ENCODE measurements at places on chromosomes 5 and 9.
A peak's percentile ranks its signal among the peaks of the same experiment; 100 is the strongest.

- no peaks in the 10 kb centered on the region for H3K27me3 ChIP-seq
- DNase-seq = no peak
- no peaks in the 10 kb centered on the region for H3K36me3 ChIP-seq
- H3K4me1 ChIP-seq = peaks cover 4% of the 10 kb centered on the region
- no peak overlapping the region for H3K27ac ChIP-seq
These were observed 7.4 kb upstream of the ADAM19 start for GRCh38 chr5:157582731-157583620.

DNA sequence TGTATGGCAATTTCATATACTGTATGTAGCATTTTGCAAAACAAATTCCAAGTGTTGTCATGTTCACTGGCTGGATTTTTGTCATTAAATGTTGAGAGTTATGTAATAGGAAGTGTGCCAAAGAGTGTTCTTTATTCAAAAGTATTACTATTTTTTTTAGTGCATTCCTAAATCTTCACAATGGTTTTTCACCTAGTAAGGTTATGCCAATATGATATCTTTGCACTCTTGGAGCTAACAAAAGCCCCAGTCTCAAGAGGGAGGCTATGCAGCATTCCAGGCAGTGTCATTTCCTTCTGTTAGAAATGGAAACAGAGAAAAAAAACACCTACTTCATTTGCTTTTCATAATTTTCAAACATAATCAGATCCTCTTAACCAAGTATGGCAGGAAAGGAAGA is 5.1 kb upstream of the SSBP2 start:
- H3K27ac ChIP-seq = no peak overlapping the region
- H3K4me1 ChIP-seq = peaks cover 3% of the 10 kb centered on the region
- DNase-seq = no peak
- no peaks in the 10 kb centered on the region for H3K27me3 ChIP-seq

DNA sequence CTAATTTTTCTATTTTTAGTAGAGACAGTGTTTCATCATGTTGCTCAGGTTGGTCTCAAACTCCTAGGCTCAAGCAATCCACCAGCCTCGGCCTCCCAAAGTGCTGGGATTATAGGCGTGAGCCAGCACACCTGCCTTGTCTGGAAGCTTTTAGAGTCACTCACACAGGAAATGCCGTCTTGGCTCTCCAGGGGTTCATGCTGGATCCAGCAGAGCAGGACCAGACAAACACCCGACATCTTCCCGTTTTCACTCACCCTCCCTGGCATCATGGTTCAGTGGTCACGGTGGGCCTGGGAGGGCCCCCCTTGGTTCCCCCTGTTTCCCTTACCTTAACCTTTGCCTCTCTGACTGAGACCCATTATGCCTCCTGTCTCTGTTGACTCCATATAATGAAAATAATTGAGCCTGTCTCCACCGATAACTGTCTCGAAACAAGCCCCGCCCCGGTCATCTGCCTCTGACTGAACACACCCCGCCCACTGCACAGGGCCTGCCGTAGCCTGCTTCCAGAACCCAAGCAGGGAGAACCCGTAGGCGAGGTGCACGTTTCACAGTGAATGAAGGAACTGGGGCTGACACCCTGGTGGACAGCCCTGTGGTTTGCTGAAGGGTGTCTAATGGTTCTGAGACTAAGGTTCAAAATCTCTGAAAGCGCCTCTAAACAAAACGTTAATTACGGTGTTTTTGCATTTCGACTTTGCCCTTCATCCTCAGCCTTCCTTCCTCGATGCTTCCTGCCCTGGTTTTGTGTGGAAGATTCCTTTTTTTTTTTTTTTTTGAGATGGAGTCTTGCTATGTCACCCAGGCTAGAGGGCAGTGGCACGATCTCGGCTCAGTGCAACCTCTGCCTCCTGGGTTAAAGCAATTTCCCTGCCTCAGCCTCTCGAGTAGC is 39.7 kb upstream of the SPRY4 start:
- no peaks in the 10 kb centered on the region for H3K27me3 ChIP-seq
- peak overlapping the region; percentile 10 for H3K27ac ChIP-seq
- DNase-seq = peak; percentile 53
- H3K4me1 ChIP-seq = peaks cover 12% of the 10 kb centered on the region
- no peak overlapping the region for H3K4me3 ChIP-seq

DNA sequence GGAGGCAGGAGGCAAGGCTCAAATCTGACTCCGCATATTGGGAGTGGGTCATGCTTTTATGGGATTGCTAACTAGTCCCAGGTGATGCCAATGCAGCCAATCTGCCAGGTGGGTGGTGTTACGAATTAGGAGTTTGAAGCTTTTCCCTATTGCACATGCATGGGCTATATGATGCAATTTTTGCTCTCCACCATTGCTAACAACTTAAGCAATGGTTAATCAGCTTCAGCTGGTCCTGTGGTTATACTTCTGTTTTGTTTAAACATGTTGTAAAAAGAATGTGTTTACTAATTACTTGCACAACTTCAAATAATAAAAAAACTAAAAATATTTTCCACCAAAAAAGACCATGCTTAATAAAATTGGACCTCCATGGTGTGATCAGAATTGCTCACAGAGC is 55.7 kb downstream of the SHC3 start:
- no peaks in the 10 kb centered on the region for H3K4me1 ChIP-seq
- no peak for DNase-seq
- no peak overlapping the region for H3K4me3 ChIP-seq
- no peak overlapping the region for H3K27ac ChIP-seq
- no peaks in the 10 kb centered on the region for H3K36me3 ChIP-seq
- H3K27me3 ChIP-seq = no peaks in the 10 kb centered on the region

DNA sequence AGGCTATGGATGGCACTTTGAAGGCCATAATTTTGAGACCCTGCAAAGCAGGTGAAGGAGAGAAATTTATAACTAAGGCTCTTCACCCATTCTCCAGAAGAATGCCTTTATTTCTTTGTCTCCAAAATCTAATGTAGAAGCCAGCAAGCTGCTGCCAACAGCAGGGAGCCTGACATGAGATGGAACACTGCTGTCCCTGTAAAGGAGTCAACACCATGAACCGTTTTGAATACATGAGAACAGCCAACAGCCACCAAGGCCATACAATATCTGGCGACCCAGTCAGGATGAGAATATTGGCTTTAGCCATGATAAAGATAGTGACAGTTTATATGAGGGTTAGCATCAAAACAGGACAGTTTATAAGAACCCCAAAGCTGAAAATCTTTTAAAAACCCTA is 121.2 kb upstream of the LIFR start:
- no peaks in the 10 kb centered on the region for H3K36me3 ChIP-seq
- no peak overlapping the region for H3K27ac ChIP-seq
- no peak overlapping the region for H3K4me3 ChIP-seq
- no peaks in the 10 kb centered on the region for H3K4me1 ChIP-seq
- DNase-seq = no peak

- no peaks in the 10 kb centered on the region for H3K27me3 ChIP-seq
These were observed 16.9 kb upstream of the FER start for GRCh38 chr5:108730617-108731340.

- H3K36me3 ChIP-seq = no peaks in the 10 kb centered on the region
- no peak overlapping the region for H3K27ac ChIP-seq
- peaks cover 27% of the 10 kb centered on the region for H3K4me1 ChIP-seq
- H3K4me3 ChIP-seq = no peak overlapping the region
These were observed 83.0 kb downstream of the DAB2IP start for GRCh38 chr9:121734465-121734864.

DNA sequence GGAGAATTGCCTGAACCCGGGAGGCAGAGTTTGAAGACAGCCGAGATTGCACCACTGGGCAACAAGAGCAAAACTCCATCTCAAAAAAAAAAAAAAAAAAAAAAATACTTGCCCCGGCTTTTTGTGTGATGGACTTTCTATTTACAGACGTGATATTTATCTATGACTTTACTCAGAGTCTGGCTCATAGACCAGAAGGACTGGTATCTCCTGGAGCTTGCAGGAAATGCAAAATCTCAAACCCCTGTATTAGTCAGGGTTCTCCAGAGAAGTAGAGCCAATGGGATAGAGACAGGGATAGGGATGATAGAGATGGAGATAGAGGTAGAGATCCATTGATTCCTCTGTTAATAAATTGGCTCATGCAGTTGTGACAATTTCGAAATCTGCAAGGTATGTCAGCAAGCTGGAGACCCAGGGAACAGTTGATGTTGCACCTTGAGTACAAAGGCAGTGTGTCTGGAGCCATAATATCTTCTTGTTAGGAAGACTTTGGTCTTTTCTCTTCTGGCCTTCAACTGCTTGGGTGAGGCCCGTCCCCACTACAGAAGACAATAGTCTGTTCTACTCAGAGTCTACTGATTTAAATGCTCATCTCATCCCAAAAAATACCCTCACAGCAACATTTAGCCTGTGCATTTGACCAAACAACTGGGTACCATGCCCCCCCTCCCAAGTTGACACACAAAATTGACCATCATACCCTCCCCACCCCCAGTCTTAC is 195.4 kb upstream of the MSX2 start:
- no peak for DNase-seq
- H3K36me3 ChIP-seq = no peaks in the 10 kb centered on the region
- H3K27ac ChIP-seq = no peak overlapping the region
- H3K27me3 ChIP-seq = no peaks in the 10 kb centered on the region

- peaks cover 8% of the 10 kb centered on the region for H3K36me3 ChIP-seq
- no peak overlapping the region for H3K4me3 ChIP-seq
- no peak for DNase-seq
- no peaks in the 10 kb centered on the region for H3K4me1 ChIP-seq
- no peaks in the 10 kb centered on the region for H3K27me3 ChIP-seq
These were observed 8.2 kb upstream of the TOR4A start for GRCh38 chr9:137269231-137269772.

- peaks cover 8% of the 10 kb centered on the region for H3K4me1 ChIP-seq
- no peaks in the 10 kb centered on the region for H3K36me3 ChIP-seq
- H3K4me3 ChIP-seq = no peak overlapping the region
- H3K27me3 ChIP-seq = peaks cover 2% of the 10 kb centered on the region
- no peak for DNase-seq
These were observed 1.2 kb downstream of the SLC31A2 start for GRCh38 chr9:113151696-113152630.

- peaks cover 3% of the 10 kb centered on the region for H3K4me1 ChIP-seq
- H3K27ac ChIP-seq = no peak overlapping the region
- no peaks in the 10 kb centered on the region for H3K27me3 ChIP-seq
- no peak overlapping the region for H3K4me3 ChIP-seq
- peaks cover 14% of the 10 kb centered on the region for H3K36me3 ChIP-seq
These were observed 11.1 kb downstream of the DIPK1B start for GRCh38 chr9:136723362-136723976.

GRCh38 chr9:90556897-90557675 is 85.5 kb downstream of the DIRAS2 start:
- no peak for DNase-seq
- H3K27ac ChIP-seq = no peak overlapping the region
- no peaks in the 10 kb centered on the region for H3K36me3 ChIP-seq
- no peaks in the 10 kb centered on the region for H3K27me3 ChIP-seq
- no peak overlapping the region for H3K4me3 ChIP-seq

DNA sequence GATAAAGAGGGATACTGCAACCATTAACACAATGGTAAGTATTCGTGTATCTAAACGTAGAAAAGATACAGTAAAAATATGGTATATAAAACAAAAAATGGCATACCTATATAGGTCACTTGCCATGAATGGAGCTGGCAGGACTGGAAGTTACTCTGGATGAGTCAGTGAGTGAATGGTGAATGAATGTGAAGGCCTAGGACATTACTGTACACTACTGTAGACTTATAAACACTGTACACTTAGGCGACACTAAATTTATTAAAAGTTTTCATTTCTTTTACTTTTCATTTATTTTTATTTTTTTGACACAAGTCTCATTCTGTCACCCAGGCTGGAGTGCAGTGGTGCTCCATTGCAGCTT is 14.1 kb downstream of the TDRD7 start:
- H3K4me3 ChIP-seq = no peak overlapping the region
- no peak for DNase-seq
- no peaks in the 10 kb centered on the region for H3K27me3 ChIP-seq

DNA sequence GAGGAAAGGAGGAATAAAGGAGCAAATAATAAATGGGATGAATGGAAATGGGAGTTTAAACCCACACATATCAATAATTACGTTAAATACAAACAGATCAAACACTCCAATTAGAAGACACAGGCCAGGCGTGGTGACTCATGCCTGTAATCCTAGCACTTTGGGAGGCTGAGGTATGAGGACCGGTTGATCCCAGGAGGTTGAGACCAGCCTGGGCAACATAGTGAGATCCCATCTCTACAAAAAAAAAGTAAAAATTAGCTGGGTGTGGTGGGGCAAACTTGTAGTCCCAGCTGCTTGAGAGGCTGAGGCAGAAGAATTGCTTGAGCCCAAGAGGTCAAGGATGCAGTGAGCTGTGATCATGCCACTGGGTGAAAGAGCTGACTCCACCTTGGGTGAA is 3.7 kb downstream of the BAAT start:
- no peak for DNase-seq
- H3K27ac ChIP-seq = no peak overlapping the region

DNA sequence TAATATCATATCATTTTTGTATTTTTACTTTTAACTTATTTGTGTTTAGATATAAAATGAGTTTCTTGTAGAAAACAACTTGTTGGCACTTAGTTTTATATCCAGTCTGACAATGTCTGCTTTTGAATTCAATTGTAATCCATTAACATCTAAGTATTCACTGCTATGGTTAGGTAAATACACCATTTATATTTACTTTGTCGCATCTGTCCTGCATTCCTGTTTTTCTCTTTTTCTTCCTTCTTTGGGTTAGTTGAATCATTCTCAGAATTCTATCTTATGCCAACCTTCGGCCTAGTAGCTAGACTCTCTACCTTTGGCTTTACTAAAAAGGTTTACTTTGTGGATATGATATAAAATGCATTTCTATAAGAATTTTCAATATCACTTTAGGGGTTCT is 107.6 kb downstream of the PLCXD3 start:
- DNase-seq = no peak
- no peaks in the 10 kb centered on the region for H3K27me3 ChIP-seq
- H3K4me3 ChIP-seq = no peak overlapping the region
- H3K4me1 ChIP-seq = no peaks in the 10 kb centered on the region
- H3K27ac ChIP-seq = no peak overlapping the region

GRCh38 chr9:109242014-109242413 is 75.0 kb upstream of the FRRS1L start:
- no peak overlapping the region for H3K4me3 ChIP-seq
- no peaks in the 10 kb centered on the region for H3K27me3 ChIP-seq
- no peak overlapping the region for H3K27ac ChIP-seq
- H3K36me3 ChIP-seq = no peaks in the 10 kb centered on the region
- no peaks in the 10 kb centered on the region for H3K4me1 ChIP-seq

DNA sequence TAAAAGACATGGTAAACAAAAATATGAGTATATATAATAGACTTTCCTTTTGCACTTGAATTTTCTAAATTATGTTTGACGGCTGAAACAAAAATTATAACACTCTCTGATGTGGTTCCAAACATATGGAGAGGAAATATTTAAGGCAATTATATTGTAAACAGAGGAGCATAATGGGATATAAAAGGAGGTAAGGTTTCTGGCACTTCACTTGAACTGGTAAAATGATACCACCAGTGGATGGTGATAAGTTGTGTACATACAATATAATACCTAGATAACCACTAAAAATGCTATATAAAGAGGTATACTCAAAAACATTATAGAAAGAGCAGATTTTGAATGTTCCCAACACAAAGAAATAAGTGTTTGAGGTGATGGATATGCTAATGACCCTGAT is 192.9 kb upstream of the RAD23B start:
- H3K4me3 ChIP-seq = no peak overlapping the region
- no peaks in the 10 kb centered on the region for H3K4me1 ChIP-seq
- H3K27ac ChIP-seq = no peak overlapping the region

GRCh38 chr5:98217138-98217537 is 556.3 kb upstream of the RGMB start:
- no peaks in the 10 kb centered on the region for H3K27me3 ChIP-seq
- no peak overlapping the region for H3K4me3 ChIP-seq
- H3K27ac ChIP-seq = no peak overlapping the region
- no peaks in the 10 kb centered on the region for H3K4me1 ChIP-seq
- no peaks in the 10 kb centered on the region for H3K36me3 ChIP-seq
- DNase-seq = no peak

GRCh38 chr9:113205861-113206260 is 15.2 kb downstream of the FKBP15 start:
- H3K4me3 ChIP-seq = no peak overlapping the region
- H3K27ac ChIP-seq = no peak overlapping the region

Measured in mesendoderm (in vitro differentiated cells).